ENCODE measurements at places on chromosomes 1 and 21.

GRCh38 chr1:91754348-91754747 lies 131.6 kb downstream of the TGFBR3 start:
- DNase-seq: peak; percentile 26

GRCh38 chr1:248393050-248393449 lies 9.8 kb upstream of the OR2T1 start:
- DNase-seq: no peak

DNA sequence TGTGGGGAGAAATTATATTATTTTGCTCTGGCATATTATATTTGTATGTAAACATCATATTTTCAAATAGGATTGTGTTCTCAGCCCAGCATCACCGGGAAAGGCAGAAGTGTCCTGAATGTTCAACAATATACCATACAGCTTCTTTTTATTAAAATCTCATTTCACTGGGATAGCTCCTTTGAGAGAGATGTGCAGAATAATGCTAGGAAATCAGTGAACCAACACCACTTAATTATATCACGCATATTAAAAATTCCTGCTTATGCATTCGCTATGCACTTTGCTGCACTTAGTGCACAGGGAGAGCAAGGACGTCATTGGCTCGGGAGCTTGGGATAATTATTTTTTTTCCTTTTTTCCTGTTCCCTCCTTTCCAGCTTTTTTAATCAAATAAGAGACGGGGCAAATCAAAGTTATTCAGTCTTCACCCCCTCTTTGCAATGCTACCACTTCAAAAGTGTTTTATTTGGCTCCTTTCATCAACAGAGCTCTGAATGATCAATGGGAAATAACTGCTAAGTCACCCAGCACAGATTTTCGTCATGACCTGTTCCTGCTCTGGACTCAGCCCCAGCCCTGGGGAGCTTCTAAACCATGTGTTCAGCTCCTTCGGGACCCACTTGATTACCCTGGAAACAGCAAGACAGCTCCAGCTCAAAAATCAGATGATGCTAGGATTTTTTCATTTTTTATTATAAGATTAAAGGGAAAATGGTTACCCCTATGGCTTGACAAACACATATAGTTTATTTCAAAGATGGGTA lies 165.5 kb upstream of the DUSP10 start:
- DNase-seq: no peak

- no peak for DNase-seq
Measured at GRCh38 chr1:20237646-20238045, 51.3 kb upstream of the PLA2G2C start.

- no peak for DNase-seq
Measured at GRCh38 chr1:48784301-48784700, 7.6 kb upstream of the BEND5 start.

DNA sequence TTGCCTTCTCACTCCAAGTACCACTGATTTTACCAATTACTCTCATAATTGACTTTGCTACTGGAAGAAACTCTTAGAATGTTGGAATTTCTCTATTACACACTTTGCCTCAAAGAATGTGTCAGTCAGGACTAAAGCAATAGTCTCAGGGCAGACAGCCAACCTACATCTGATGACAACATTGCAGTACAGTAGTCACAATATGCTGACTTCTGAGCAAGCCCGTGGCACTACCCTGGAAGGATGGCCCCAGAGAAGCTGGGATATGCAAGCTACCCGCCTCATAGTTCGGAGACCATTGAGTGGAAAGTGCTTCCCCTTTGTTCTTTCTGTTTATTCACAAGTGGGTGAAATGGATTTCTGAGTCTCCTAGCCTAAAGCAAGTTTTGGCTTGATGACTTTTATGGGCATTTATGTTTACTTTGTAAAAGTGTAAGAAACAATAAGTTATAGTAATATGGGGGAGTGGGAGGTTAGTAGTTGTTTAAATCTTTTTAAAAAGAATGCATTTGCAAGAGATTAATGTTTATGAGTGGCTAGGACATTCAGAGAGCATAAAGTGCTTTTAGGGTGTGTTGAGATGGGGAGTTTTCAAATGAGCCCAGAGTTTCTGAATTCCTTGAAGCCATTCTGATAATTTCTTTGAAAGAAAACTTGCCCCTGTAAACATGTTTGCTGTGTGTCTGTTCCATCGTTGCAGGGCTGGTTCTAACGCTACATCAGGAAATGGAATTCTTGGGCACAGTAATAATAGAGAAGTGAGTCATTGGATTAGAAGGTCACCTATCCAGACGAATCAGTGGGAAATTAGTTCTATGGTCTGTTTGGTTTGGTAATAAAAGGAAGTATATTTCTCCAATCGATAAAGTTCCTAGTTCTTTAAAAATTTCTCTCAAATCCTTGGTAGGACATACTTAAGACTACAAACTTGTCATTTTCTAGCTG lies 63.8 kb downstream of the LMO4 start:
- peak; percentile 32 for DNase-seq

GRCh38 chr1:2273401-2274090 lies 45.4 kb downstream of the SKI start:
- no peak for DNase-seq

DNA sequence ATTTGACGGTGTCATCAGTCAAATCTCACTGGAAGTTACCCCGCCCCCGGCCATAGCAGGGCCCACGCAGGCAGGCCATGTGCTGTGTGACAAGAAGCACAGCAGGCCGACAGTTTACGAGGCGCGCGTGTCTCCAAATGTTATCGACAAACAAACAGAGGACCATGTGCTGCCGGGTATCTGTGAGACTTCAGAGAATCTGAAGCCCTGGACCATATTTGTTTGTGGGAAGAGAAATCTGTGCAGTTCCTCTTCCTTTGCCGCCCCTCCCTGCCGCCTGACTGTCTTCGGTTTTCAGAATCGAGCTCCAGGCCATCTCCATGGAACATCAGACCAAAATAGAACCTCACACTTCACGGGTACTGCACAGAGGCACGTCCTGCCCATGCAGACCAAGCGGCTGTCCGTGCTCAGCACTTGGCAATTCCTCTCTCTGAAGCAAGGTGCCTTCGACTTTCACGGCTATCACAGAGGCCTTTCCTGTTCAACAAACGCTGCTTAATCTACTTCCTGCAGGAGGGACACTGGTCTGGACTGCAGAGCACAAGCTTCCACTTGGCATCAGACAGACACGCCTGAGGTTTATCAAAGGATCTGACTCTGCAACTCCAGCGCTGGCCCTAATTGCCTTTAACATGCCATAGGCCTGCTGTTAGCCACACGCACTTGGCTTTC lies 135.7 kb upstream of the KRTAP19-8 start:
- no peak for DNase-seq

DNA sequence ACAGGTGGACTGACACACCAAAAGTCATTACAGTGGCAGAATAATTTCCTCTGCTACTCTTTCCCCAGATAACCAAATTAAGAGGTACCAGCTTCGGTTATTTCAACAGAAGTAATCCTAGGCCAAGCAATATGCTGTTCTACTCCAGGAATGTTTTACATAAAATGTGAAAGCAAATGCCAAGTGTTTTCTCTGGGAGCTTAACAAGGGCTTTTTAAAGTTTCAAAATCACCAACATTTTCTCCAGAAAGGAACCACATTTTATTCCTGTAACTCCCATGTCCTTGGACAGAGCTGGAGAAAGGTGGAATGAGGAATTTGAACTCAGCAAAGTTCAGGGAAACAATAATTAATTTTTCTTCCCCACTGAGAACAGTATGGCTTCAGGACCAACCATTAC lies 27.2 kb downstream of the CNN3 start:
- no peak for DNase-seq

- DNase-seq: no peak
Measured at GRCh38 chr1:6976044-6976375, 190.8 kb downstream of the CAMTA1 start.

GRCh38 chr1:56979986-56980755 lies 14.4 kb upstream of the C8B start:
- no peak for DNase-seq

DNA sequence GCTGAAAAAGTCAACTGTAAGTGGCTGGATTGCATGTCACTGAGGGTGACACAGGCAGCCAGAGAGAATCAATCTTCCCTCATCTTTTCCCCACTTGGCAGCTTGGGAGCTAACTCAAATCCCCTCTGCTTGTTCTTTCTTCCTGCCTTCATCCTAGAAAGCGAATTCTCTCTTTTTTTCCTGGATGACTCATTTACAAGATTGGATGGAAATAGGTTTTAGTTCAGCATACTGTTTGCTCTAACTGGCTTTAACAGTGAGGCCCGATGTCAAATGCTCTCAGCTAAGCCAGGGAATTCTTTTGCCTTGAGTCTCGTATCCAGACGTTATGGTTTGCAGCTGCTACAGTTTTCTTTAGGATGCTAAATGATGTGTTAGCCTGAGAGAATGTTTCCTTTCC lies 72.7 kb downstream of the HUNK start:
- DNase-seq: peak; percentile 11

DNA sequence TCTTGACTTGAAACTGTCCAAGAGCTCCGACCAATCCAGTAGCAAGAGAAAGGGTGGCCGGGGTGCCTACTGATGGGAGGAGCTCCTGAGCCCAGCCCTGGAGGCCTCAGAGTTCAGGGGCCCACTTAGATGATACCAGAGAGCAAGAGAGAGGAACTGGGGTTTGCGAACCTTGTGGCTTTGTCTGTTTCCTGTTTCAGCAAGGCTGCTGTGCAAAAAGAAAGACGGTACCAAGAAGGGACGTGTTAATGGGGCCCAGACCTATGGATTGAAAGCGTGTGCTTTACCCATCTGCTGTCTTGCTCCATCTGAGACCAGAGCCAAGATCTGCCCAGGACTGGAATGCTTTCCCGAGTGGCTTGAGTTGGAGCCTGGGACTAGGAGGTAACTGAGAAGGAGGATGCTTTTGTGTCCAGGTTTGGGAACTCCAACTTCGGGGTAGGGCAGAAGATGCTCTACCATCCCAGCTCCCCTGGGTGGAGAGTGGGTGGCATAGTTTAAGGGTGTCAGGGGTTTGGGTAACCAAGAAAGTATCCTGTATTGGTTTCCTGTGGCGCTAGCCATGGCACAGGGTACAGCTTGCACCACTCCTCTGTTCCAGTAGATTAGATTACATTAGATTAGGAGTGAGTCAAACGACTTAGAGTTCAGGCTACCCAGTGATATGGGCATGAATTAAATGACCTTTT lies at the start of gene TRAF3IP3:
Gene TRAF3IP3 (plus strand): TSS at position 128 of the 689 bp plus-strand sequence. CDS start 3,987 bp downstream, outside the sequence.
- DNase-seq: no peak

DNA sequence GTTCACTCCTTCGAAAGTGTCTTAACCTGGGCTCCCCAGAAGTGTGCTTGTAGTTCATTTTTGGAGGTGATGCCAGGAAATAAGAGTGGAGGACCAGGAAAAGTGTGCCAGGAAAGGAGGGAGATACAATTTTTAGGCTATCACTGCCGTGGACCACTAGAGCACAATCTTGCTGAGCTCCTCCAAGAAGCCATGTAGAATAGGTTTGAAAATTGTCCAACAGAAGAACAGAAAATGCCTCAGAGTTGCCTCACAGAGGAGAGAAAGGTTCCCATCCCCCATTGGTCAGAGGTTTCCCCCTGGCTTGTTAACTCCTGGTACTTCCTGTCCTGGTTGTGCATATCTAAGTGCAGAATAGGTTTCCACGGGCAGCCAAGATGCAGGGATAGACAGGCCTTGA lies 41.6 kb downstream of the CATSPERE start:
- DNase-seq: no peak

DNA sequence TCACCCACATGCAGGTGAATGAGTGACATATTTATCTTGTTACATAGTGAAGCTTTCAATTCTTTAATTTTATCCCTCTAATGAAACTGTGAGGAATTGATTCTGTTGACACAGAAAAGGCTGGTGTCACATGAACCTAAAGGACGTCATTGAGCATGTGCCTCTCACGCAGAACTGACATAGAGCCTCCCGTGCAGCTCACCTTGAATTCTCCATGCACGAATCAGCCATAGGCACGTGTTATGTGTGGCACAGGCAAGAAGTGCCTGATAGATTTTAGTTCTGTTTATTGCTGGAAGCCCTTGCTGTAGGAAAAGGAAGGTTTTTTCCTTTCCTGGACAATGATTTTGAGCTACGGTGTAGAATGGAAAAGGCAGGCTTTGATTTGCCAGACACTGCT lies 11.3 kb downstream of the ADARB1 start:
- DNase-seq: no peak

DNA sequence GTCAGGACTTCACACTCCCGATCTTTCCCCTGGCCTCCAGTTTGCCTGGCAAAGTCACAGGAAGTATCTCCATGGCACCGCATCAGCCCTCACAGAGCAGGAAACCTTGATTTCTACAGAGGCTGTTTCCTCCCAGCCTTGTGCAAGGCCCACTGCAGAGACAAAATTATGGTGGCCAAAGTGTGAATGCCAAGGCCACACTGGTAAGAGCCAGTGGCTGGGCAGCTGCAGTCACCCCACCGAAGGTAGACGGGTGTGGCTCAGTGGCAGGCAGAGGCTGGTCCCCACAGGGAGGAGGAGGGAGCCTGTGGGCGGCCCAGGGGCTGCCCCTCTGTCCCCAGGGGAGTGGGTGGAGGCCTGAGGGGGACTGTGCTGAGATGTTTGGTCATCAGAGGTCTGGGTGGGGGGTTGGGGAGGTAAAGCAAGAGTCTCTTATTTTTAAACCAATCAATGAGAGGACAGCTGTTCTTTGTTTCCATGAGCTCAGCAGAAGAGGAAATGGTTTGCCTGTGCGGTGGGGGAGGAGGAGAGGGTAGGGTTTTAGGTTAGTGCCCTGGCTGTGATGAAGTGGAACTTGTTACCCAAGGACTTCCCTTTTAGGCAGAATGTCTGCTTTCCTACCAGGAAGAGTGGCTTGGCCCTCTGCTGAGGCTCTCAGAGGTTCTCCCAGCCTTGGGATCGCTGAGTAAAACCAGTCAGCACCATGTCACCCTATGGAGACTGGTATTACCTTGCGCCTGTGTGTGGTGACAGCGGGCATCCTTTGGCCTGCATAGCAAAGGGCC lies 18.0 kb upstream of the BTG2 start:
- no peak for DNase-seq

DNA sequence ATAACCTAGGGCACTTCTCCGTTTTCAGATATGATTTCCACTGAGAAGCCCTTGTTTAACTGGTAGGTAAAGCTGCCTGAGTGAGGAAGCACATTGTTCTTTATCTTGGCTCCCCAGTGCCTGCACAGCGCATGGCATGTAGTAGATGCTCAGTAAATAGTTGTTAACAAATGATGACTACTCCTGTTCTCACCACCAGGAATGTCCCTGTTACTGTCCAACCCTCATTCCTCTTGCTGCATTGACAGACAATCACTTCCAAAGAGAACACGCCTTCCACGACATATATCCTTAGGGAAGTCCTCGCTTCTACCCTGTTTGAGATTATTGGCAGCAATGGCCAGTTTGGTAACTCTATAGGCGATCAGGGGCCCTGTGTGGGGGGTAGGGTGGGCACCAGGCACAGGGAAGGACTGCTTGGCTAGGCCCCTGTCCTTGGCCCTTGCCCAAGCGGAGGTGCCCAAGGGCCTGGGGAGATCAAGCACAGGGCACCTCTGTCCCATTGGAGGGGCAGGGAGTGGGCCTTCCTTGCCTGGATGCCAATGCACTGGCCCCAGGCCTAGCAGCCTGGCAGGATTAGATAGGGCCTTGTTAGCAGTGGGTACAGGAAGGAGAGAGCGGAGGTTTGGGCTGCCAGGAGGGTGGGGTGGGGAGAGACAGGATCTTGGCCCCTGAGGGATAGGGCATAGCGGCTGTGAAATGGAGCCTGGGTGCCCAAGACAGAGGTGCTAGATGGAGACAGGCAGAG lies 10.2 kb downstream of the NES start:
- DNase-seq: no peak

GRCh38 chr1:244836584-244836983 lies 1.1 kb downstream of the COX20 start:
- no peak for DNase-seq

- peak; percentile 99 for DNase-seq
Measured at GRCh38 chr21:29221253-29221744, 77.4 kb upstream of the BACH1 start.

- DNase-seq: no peak
Measured at GRCh38 chr1:111727056-111727455, 12.1 kb downstream of the INKA2 start.
